ENCODE measurements at places on chromosomes 12 and 14. TPM values are rescaled to one million over a fixed set of nuclear protein-coding genes. Genes with fewer than 3 reads are reported as not detected.

The DBX2 gene
- polyA plus RNA-seq: not detected

The ENDOU gene
- 7.6 TPM for polyA plus RNA-seq

The GLI1 gene
- 1.7 TPM for polyA plus RNA-seq

The LRP6 gene
- polyA plus RNA-seq: 4.1 TPM

GRCh38 chr14:43249591-43249990 is 1257.5 kb downstream of the FSCB start:
- DNase-seq: no peak

- no peak for DNase-seq
Measured at GRCh38 chr14:70872678-70873020, 34.6 kb upstream of the PCNX1 start.

DNA sequence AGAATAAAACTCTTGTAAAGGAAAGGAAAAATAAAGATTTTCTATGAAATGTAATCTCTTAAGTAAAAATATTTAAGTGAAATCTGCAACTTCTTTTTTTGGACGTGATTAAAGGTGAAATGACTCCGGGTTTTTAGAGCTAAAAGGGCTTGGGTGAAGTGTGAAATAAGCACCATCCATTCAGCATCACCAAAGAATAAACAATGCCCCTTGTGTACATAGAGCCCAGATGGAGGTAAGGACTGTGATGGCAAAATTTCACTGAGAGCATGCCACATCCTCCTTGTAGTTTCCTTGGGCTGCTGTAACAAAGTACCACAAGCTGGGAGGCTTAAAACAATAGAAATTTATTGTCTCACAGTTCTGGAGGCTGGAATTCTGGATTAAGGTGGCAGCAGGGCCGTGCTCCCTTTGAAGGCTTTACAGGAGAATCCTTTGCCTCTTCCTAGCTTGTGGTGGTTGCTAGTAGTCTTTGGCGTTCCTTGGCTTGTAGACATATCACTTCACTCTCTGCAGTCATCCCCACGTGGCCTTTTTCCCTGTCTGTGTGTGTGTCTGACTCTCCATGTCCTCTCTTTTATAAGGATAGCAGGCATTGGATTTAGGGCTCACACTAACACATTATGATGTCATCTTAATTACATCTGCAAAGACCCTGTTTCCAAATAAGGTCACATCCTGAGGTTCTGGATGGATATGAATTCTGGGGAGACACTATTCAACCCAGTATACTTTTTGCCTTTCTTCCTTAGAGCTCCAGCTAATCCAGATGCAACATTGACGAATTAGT is 24.2 kb downstream of the ZNF664 start:
- DNase-seq: no peak

GRCh38 chr12:109304485-109304884 is 4.6 kb downstream of the FOXN4 start:
- DNase-seq: no peak

GRCh38 chr14:59847711-59848110 is 22.9 kb downstream of the RTN1 start:
- no peak for DNase-seq

All from stomach (tissue), 19 donors.